NCI-H82 (cell line): ENCODE measurements at places on chromosomes 5 and 9.

- DNase-seq, result peak; percentile 10
Measured at GRCh38 chr9:1034271-1034670, 15.9 kb upstream of the DMRT2 start.

GRCh38 chr9:126599047-126599650, 14.6 kb upstream of the LMX1B start:
- peak; percentile 44 for DNase-seq

DNA sequence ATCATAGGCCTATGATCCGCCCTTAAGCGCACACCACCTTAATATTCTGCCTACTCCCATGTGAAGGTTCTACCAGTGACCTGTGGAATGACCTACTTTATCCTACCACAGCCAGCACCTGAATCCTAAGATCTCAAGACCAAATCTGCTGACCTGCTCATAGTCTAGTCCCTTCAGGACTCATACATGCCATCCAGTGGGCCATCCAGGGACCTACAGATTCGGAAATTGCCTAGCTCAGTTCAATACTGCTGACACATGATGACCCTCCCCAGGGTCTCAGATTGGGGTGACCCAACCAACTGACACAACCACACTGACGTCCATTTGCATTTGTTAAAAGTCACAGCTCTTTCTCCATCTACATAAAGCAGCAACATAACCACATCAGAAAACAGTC, 443.8 kb upstream of the ST8SIA4 start:
- no peak for DNase-seq

DNA sequence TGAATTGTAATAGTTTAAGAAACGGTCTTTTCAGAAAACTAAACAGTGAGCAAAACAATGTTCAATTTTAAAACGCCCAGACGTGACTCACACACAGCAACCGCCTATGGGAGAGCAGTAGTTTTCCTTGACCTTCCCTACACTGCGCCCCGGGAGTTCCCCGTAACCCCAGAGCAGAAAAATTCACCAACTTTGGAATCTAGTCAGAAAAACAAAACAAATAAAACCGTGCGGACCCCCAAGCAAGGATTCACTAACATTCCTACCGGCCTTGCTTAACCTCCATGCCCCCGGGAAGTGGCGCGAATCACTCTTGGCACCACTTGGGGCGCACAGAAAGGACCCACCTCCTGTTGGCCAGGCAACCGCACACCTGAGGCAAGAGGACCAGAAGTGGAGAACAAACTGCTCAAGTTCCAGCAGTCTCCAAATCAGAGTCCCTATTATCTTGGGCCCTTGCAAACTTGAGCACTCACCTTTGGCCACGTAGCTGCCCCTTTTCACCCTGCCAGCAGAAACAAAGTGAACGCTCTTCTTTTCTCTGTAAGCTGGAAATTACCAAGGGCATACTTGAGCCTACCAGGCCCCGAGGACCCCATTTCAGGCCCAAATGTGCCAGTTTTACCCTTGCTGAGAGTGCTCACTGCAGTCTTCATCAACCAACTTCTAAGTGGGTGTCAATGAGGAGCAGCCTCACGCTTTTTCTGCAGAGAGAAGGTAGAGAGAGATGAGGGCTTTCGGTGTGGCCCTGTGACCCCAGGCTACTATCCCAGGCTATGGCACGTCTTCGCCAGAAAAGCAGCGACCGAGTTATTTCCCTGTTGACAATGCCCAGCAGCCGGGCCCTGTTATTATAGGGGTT, 189.7 kb downstream of the MEF2C start:
- no peak for DNase-seq

DNA sequence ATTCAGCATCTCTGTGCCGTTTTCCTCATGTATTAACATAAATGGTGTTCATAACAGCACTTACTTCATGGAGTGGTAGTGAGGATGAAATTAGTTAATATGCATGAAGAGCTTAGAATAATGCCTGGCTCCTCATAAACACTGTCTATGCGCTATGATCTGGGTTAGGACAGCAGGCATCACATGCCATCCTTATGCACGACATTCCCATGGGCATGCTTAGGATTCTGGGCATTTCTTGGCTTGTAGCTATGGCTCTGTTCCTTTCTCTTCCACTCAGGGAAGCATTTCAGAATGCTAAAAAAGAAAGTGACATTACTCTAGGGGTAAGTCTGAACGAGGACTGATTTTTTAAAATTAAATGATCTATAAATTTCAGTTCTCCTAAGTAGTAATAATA, 349.8 kb downstream of the ARHGEF28 start:
- DNase-seq, result no peak

- no peak for DNase-seq
Measured at GRCh38 chr5:74517700-74518099, 122.8 kb downstream of the ENC1 start.

GRCh38 chr5:103487218-103487617, 75.4 kb downstream of the NUDT12 start:
- no peak for DNase-seq

DNA sequence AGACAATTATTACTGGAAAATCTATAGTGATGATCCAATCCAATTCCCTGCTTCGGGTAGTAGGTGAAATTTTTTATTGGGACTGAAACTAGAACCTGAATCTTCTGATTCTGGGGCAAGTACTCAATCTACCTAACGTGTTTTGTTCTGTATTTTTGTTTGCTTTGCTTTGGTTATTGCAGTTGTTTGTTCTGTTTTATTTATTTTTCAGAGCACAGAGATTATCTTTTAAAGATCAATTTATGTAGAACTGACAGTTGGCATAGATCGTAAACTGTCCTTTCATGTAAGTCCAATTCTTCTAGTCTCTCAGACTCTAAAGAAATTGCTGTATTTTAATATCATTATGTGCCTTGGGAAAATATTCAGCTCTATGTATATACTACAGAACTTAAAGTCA, 401.6 kb downstream of the ANXA1 start:
- DNase-seq, result no peak

GRCh38 chr9:137390553-137391410, 32.2 kb downstream of the EXD3 start:
- DNase-seq, result peak; percentile 63

DNA sequence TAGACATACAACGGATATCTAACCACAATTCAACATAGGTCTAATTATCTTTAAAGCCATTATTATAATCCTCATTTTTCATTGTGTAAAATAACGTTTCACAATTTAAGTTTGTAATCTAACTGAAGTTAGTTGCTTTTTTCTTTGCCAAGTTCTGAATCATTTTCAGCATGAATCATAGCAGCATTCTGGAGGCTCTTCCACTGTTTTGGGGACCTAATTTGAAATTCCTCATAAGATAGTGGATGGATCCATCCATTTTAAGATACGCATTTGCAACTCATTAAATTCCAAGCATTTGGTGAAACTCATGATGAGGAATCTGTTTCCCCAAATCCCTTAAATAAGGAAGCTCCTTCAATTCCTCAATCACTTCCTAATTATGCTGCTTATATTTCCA, 447.1 kb upstream of the CDH10 start:
- no peak for DNase-seq

DNA sequence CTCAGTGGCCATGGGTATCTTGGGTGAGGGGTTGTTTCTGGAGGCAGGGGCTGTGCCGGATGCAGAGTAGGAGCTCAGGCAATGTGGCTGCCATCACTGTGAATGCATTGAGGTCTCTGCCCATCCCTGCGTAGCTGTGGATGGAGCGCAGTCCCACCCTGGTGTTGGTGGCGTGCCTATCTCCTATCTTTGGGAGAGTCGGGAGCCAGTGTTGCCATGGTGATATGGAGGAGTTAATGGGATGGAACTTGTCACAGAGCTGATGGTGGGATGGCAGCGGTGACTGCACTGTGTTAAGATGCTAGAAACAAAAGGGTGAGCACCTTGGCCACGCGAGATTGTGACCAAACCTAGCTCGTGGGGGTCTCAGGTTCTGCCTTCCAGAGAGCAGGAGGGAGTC, 197.3 kb downstream of the MELK start:
- no peak for DNase-seq

- no peak for DNase-seq
Measured at GRCh38 chr5:108786806-108787483, 39.2 kb downstream of the FER start.

- no peak for DNase-seq
Measured at GRCh38 chr9:84154320-84154719, 173.7 kb downstream of the RMI1 start.

DNA sequence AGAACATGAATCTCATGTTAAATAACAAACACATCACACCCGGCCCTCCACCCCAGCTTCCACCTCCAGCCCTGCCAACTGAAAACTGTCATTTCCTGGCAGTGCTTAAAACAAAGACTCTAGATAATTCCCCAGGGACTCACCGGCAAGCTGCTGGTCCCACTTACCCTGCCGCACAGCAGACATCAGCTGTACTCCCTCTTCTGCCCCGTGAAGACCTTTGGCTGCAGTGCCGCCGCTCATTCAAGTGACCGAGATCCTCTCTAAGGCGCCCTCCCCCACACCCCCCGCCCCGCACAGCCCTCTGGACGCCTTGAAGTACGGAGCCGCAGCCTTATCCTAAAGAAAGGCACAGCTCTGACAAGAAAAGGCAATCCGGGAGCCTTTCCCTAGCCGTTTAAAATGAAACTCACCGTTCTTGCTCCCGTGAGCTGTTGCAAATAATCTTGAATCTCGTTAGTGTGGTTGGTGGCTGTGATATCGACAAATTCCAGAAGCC, 434 bp downstream of the GLRX start:
- DNase-seq, result peak; percentile 81

DNA sequence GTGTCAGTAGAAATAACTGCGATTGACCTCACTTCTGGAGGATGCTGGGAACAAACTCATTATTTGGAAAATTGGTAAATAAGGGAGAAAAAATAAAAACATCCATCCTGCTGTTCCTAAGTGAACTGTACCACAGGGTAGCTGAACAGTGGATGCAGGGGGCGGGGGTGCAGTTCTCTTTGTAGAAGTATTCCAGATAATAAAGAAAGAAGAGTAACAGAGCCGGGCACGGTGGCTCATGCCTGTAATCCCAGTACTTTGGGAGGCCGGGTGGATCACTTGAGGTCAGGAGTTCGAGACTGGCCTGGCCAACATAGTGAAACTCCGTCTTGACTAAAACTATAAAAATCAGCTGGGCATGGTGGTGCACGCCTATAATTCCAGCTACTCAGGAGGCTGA, 132.1 kb downstream of the COL23A1 start:
- no peak for DNase-seq

DNA sequence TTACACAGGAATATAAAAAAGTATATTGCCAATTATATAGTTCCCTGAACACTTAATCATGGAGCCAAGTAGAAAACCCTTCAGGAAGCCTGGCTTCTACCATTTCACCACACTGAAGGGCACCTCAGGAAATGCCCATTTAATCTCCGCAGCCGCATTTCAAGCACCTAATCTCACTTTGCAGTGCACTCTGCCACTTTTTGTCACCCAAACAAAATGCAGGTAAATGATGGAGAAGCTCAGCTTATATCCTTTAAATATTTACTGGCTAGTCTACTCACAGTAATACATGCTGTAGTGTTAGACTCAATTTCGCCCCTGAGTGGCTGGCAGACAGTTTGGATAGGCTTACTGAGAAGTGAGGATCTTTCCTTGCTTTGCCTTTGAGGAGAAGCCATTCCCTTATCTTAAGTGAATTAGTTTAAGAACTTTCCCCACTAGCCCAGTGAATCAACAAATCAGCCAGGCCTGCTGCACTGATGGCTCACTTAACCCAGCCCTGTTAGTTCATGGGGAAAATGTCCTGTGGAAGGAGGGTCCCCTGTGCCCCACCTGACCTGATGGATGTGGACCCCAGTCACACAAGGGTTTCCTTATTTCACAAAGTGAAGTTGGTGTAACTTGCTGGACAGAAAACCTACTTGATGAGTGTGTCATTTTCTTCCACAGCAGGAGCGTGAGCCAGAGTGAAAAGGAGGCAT, 209.7 kb downstream of the CAAP1 start:
- peak; percentile 28 for DNase-seq
